Activated CD4-positive, alpha-beta T cell treated with anti-CD3 and anti-CD28 coated beads, Interleukin-2, amount 10 ng/mL, durations not matched to agents 7 days and 5 days (primary cell): ENCODE measurements at places on chromosomes 1 and 21. TPM values are rescaled to one million over a fixed set of nuclear protein-coding genes. Genes with fewer than 3 reads are reported as not detected.

Gene CIART
- 1.7 TPM for total RNA-seq

Gene TSSK3
- 1.5 TPM for total RNA-seq

Gene LHX4
- not detected for total RNA-seq

Gene DIO1
- not detected for total RNA-seq

Gene KRTAP19-3
- total RNA-seq, result not detected

Gene KLF17
- total RNA-seq, result not detected

Gene ATP1A4
- total RNA-seq, result not detected

Gene DCST1
- not detected for total RNA-seq

Gene CLCA1
- not detected for total RNA-seq

Gene RHBG
- not detected for total RNA-seq

Gene MEX3A
- 0.05 TPM for total RNA-seq

Gene BNIPL
- total RNA-seq, result 1.5 TPM

Gene CD53
- 530 TPM for total RNA-seq

Gene CAMK1G
- total RNA-seq, result not detected

Gene HSPA6
- 0.07 TPM for total RNA-seq

Gene KRTAP13-4
- not detected for total RNA-seq

Gene LCE2B
- total RNA-seq, result not detected

Gene CD247
- 251 TPM for total RNA-seq

Gene GFI1
- total RNA-seq, result 49.6 TPM

Gene OPTC
- not detected for total RNA-seq

Gene CRNN
- not detected for total RNA-seq

Gene GOLT1A
- total RNA-seq, result not detected

Gene OR2L5
- not detected for total RNA-seq

Gene DCST2
- total RNA-seq, result 0.50 TPM
